Large intestine (tissue), 12 donors: ENCODE measurements at places on chromosomes 6 and 20.

- peak; percentile 42 for DNase-seq
Observed at GRCh38 chr20:38270869-38271605, 10.5 kb upstream of the KIAA1755 start.

DNA sequence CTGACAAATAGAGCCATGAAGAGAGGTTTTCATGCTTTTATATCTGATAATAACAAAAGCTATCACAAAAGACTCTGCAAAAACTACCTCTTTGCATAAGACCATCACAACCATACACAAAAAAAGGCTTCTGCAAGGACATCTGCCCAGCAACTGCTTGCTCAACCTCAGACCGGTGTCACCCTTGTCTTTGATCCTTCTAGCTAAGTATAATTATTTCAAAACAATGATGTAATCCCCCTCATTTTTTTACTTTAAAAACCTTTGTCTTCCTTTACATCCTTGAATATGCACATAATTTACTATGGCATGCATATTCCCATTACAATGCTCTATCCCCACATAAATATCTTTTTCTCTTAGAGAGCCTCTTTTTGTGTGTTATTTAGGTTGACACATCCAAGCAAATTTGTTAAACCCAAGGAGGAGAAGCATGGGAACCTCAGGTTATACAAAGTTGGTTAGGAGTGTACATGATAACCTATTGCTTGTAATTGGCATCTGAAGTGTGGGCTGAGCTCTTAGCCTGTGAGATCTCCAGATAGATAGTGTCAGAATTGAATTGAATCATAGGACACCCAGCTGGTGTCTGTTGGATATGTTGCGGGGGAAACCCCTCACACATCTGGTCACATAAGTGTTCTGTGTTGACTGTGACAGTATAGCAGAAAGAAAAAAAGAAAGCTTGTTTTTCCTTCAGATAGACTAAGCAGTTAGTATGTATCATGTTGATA, 20.7 kb upstream of the CGA start:
- DNase-seq, result no peak

- DNase-seq, result no peak
Observed at GRCh38 chr6:107784669-107785068, 39.4 kb downstream of the SCML4 start.

DNA sequence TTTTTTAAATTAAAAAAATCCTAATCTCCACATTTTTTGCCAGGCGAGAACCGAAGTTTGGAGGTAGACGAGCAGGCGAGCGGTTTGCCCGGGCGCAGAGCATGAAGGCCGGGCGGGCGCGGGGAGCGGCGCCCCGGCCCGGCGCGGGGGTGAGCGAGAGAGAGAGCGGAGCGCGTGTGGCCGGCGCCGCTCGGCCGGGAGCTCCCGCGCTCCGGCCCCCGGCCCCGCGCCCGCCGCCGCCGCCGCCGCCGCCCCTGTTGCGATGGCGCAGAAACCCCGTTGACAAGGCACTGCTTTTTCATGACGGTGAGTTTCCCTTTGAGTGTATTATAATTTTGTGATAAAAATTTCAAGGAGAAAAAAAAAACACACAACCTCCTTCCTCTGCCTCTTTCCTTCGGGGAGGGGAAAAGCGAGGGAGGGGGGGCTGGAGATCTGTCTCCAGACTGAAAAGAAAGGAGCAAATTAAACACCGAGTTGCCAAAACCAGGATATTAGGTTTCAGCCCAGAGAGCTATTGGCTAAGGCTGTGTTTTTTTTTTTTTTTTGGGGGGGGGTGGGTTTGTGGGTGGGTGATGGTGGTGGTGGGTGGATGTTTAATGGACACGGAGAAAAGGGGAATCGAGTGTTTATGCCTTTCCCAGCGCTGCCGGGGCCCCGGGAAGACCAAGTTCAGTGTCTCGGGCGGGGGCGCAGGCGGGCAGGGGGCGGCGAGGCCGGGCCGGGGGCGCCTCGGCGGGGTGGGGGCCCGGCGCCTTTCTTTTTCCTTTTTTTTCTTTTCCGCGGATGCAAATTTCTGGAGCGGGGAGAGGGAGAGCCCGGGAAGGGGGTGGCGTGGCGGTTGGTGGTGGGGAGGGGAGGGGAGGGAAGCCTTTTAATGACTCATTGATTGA, at the start of gene BICRAL:
Gene BICRAL (plus strand): TSS at position 257 of the 893 bp plus-strand sequence. CDS start 39,971 bp downstream, outside the sequence.
- peak; percentile 42 for DNase-seq

GRCh38 chr6:149323925-149324324, 6.4 kb downstream of the TAB2 start:
- no peak for DNase-seq

- DNase-seq, result no peak
Observed at GRCh38 chr20:31595380-31595653, 9.8 kb upstream of the ID1 start.

GRCh38 chr6:41353333-41353732, 17.9 kb downstream of the NCR2 start:
- no peak for DNase-seq

DNA sequence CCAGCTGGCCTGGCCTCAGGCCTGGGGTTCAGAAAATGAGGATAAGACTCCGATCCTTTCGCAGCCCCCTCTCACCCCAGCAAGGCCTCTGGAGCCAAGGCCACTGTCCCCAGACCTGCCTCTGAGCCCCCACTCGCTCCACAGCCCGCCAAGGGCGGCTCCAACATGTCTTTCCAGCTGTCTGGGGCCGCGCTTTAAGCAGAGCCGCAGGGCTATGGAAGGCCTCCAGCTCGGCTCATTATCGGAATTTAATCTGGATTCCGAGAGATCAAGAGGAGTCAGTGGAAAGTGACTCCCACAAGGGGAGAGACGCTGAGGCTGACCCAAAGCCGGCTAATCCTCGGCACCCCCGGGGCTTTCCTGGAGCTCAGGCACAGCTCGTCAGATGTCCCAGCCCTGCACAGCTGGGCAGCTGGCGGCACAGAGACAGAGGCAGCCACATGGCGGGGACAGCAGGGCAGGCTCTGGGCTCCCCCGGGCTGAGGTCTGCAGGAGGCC, 41.8 kb downstream of the BMP7 start:
- no peak for DNase-seq

GRCh38 chr6:35552285-35552917, 39.7 kb upstream of the TULP1 start:
- no peak for DNase-seq

DNA sequence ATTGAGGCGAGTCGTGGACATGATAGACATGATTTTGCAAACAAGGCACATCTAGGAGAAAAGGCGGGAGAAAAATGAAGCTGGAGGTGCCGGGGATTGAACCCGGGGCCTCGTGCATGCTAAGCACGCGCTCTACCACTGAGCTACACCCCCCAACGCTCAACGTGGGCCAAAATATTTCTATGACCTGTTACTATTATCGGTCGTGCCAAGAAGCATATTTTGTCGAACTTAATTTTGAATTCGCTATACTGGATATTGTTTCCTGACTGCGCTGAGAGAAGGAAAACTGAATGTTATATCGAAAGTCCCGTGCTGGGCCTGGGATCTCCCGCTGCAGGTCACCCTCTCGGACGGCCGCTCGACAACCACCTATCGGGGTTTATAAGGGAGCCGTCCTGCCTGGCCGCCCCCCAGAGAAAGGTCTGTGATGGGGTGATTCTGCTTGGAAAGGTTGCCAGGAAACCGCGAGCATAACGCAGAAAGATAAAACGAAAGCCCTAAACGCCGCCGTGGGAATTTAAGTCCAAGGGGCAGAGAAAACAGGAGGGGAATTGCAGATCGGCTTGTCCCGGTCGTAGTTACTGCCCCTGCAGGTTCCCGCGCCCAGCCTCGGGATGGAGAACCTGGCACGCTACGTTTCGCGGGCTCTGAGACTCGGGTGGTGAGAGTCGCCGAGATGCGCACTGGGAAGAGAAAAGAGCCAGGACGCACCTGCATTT, 60.0 kb downstream of the TRIM27 start:
- peak; percentile 80 for DNase-seq
